Activated CD4-positive, alpha-beta T cell treated with anti-CD3 and anti-CD28 coated beads, Interleukin-2, amount 10 ng/mL, durations not matched to agents 7 days and 5 days (primary cell): ENCODE measurements at places on chromosomes 6 and 20. TPM values are rescaled to one million over a fixed set of nuclear protein-coding genes. Genes with fewer than 3 reads are reported as not detected.

Gene TFAP2B
- total RNA-seq = not detected

Gene LY86
- 12.2 TPM for total RNA-seq

Gene AIF1
- total RNA-seq = 48.0 TPM

Gene GPLD1
- total RNA-seq = 0.15 TPM

Gene GUCA1A
- not detected for total RNA-seq

Gene TP53TG5
- not detected for total RNA-seq

Gene NKX2-4
- total RNA-seq = not detected

Gene UBE2V1
- 111 TPM for total RNA-seq

GRCh38 chr6:131321589-131321988 lies 186.3 kb downstream of the AKAP7 start:
- peaks cover 3% of the 10 kb centered on the region for H3K36me3 ChIP-seq
- DNase-seq = no peak
- H3K4me1 ChIP-seq = peaks cover 2% of the 10 kb centered on the region
- no peak overlapping the region for H3K4me3 ChIP-seq

DNA sequence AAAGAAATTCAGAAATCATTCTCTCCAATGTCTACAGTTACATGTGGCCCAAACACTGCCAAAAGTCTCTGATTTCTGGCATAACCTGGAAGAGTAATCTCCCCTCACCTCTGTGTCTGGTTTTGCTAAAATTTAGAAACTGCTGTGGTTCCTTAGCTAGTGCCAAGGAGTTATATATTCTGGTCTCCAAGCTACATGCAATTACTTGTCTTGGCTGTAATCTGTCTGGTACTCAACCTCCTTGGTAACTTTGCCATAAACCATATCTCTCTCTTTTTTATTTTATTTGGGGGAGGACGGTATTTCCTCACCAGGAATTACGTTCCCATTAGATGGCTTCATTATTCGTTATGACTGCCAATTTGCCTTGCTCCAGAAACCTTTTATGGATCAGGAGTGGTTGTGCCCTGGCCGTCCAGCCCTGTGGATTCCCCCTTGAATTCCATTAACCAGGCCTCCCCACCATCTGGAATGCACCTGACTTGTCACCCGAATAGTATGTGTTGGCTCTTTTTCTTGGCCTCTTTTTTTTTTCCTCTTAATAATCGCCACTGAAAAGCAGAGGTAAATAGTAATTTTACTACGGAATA lies 400.0 kb downstream of the CD83 start:
- H3K27me3 ChIP-seq = no peaks in the 10 kb centered on the region
- DNase-seq = no peak
- no peak overlapping the region for H3K4me3 ChIP-seq
- H3K4me1 ChIP-seq = peaks cover 6% of the 10 kb centered on the region

- DNase-seq = no peak
- peaks cover 15% of the 10 kb centered on the region for H3K4me1 ChIP-seq
- no peaks in the 10 kb centered on the region for H3K36me3 ChIP-seq
- H3K27me3 ChIP-seq = no peaks in the 10 kb centered on the region
- no peak overlapping the region for H3K27ac ChIP-seq
- no peak overlapping the region for H3K4me3 ChIP-seq
These were observed 8.8 kb downstream of the ASIP start for GRCh38 chr20:34250005-34250404.

GRCh38 chr6:111757342-111757741 lies 115.9 kb downstream of the FYN start:
- H3K4me3 ChIP-seq = peak overlapping the region; percentile 71
- H3K4me1 ChIP-seq = peaks cover 93% of the 10 kb centered on the region
- no peak for DNase-seq
- peaks cover 54% of the 10 kb centered on the region for H3K36me3 ChIP-seq
- no peaks in the 10 kb centered on the region for H3K27me3 ChIP-seq
- peak overlapping the region; percentile 95 for H3K27ac ChIP-seq

- no peak for DNase-seq
- no peaks in the 10 kb centered on the region for H3K36me3 ChIP-seq
- H3K27ac ChIP-seq = no peak overlapping the region
- H3K27me3 ChIP-seq = no peaks in the 10 kb centered on the region
- no peaks in the 10 kb centered on the region for H3K4me1 ChIP-seq
These were observed 379.0 kb downstream of the THBS2 start for GRCh38 chr6:168874637-168875036.

DNA sequence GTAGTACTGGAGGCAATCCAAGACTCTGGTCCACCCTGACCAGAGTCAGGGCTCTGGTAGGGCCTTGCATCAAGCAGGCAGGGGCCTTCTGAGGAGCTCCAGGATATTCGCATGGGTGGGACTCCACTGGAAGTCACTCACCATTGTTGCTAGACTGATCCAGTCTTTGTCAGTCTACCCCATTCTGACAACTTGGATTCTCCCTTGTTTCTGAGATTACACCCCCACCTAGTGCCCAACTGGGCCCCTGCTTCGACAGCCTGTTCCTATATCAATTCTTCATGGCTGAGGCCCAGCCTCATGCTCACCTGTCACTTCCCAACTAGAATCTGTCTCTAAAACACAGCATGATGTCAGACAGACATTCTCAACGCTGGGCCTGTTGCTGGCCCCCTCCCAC lies 5.2 kb downstream of the SLC35D3 start:
- no peaks in the 10 kb centered on the region for H3K36me3 ChIP-seq
- peaks cover 41% of the 10 kb centered on the region for H3K27me3 ChIP-seq
- H3K4me1 ChIP-seq = peaks cover 10% of the 10 kb centered on the region
- no peak overlapping the region for H3K4me3 ChIP-seq

DNA sequence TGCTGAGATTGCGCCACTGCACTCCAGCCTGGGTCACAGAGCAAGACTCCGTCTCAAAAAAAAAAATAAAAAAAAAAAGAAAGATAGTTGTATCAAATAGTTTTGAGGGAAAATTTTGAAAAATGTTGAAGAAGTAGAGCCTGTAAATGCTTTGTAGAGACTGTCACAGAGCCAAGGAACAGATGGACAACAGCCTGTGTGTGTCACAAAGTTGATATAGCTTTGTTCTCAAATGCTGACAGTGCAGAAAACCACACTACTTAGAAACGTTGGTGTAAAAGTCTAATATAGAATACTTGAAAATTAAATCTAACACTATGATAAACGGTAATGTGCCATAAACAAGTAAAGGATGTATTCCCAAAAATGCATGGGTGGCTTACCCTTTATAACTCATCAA lies 25.4 kb downstream of the PTK7 start:
- no peaks in the 10 kb centered on the region for H3K36me3 ChIP-seq
- no peaks in the 10 kb centered on the region for H3K27me3 ChIP-seq

DNA sequence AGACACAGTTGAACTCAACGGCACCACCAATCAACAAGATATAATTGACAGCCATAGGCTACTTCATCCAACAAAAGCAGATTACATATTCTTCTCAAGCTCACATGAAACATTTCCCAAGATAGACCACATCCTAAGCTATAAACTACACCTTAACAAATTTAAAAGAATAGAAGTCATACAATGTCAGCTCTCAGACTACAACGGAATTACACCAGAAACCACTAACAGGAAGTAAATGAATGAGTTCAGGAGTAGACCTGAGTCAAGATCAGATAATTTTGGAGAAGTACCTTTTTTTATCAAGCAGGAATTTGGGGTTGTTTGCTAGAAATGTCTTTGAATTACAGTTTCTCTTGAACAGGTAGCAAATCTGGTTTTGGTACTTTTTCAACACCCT lies 237.8 kb downstream of the TBX18 start:
- H3K4me3 ChIP-seq = no peak overlapping the region
- no peaks in the 10 kb centered on the region for H3K36me3 ChIP-seq
- no peak for DNase-seq
- H3K27ac ChIP-seq = no peak overlapping the region

DNA sequence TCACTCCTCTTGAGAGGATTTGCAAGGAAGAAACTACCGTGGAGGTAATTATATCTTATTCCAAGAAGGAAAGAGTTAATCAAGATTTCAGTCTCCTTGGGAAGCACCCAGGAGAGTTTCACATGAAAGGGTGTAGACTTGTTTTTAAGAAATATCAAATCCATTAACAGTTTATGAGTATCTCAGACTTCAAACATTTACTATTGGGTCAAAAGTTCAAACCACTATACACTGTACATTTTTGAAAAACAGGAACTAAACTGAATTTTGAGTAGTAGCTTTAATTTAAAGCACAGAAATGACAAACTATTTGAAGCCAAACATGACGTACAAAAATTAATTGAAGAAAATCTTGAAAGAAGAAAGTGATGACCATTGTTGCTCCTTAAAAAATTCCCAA lies 164.0 kb downstream of the FOXC1 start:
- peaks cover 52% of the 10 kb centered on the region for H3K4me1 ChIP-seq
- peak overlapping the region; percentile 48 for H3K27ac ChIP-seq
- no peak for DNase-seq
- H3K27me3 ChIP-seq = no peaks in the 10 kb centered on the region

DNA sequence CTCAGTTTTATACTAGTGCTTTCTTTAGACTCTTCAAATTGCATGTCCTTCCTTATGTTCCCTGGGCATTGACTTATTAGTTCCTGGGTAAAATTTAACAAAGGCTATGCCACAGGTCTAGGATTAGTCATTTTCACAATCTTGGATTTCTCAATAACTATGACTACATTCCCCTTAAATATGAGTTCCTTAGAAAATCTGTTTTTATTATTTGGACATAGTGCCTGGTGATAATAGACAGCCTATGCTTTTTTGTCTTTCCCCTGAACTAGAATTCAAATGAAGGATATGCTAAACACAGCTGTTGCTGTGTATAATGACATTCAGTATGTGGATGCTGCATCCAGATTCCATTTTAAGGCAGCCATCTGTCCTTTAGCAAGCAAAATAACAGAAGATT lies 1252.8 kb upstream of the GJE1 start:
- no peak for DNase-seq
- H3K4me1 ChIP-seq = no peaks in the 10 kb centered on the region
- H3K36me3 ChIP-seq = no peaks in the 10 kb centered on the region
- H3K27me3 ChIP-seq = no peaks in the 10 kb centered on the region
- no peak overlapping the region for H3K4me3 ChIP-seq

DNA sequence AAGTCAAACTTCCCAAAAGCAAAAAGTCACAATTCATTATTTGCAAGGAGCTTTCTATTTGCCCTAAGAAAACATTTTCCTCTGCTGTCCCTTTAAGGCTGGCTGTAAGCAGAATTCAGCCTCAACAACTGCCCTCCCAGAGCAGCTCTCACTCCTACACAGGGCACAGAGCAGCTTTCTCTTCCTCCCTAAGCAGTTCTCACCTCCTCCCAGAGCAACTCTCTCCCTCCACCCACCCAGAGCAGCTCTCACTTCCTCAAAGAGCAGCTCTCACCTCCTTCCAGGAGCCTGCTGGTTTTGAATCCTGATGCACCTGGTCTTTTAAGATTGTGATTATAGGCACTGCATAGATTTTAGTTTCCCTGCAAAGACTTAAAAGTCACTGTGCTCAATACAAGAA lies 120.6 kb upstream of the TMEM181 start:
- H3K36me3 ChIP-seq = peaks cover 1% of the 10 kb centered on the region
- no peaks in the 10 kb centered on the region for H3K4me1 ChIP-seq
- H3K27me3 ChIP-seq = no peaks in the 10 kb centered on the region
